Panc1 (cell line): ENCODE measurements at places on chromosomes 3 and 15.

DNA sequence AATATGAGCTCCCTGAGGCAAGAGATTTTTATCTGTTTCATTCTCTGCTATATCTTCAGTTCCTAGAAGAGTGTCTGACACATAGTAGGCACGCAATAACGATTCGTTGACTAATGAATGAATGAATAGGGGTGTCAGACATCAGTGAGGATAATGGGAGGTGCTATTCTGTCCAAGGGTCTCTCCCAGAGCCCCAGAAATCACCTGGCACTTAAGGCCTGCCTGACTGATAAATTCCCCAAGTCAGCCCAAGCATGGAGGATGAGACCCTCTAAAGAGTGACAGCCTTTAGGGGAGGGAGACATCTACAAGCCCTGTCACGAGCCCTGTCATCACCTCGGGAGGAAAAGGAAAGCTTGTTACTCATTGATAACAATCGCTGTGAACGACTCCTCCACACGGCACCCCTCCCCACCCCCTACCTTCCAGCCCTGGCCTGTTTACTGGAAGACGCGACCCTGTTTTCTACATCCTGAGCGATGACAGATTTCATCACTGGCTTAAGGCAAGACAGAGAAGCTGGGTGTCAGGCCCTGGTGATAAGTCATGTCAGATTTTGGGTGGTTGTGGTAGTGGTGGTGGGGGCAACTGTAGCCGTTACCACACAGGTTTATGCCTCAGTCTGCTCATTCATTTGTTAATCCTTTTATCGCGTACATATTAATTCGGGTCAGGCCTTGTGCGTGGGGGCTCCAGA lies 23.1 kb downstream of the BHLHE40 start:
- DNase-seq = no peak

DNA sequence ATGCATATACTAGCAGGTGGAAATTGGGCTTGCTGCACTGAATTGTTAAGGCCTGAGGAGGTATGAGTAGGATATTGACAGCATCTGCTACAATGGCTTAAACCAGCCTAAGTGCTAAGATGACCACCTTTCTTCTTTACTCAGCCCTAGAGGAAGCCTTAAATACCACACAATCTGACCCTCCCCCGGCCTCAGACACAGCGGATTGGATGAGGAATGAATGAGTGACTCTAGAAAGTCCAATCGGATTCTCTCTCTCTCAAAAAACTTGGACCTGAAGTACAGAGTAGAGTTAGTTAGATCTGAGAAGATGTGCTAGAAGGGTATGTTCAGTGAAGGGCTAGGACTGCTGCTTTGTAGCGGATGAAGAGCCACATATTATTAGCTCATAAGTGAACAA lies 39.9 kb upstream of the C3orf49 start:
- DNase-seq = no peak

DNA sequence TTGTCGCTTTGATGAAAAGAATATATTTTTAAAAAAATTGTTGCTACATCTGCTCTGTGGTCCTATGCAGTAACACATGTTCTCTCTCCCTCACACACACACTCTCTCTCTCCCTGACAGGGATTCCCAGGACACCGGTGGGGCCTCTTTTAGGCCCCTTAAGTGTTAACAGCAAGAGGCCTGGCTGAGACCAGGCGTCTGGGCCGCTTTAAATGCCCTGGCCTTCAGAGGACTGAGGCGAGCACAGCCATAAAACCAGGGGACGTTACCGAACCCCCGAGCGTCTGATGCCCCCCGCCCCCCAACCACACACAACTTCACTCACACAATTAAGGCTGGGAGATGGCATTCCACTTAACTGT lies 1.7 kb downstream of the BNC1 start:
- DNase-seq = no peak

- DNase-seq = no peak
Measured at GRCh38 chr15:99507016-99507503, 58.7 kb upstream of the MEF2A start.

GRCh38 chr3:65953301-65953812 lies 85.4 kb downstream of the MAGI1 start:
- DNase-seq = no peak

- DNase-seq = no peak
Measured at GRCh38 chr3:194148383-194148782, 12.4 kb downstream of the HES1 start.

GRCh38 chr3:98501270-98501669 lies 3.8 kb downstream of the OR5K2 start:
- DNase-seq = no peak

GRCh38 chr3:42176242-42177034 lies 85.3 kb downstream of the TRAK1 start:
- DNase-seq = no peak

GRCh38 chr3:12479919-12480427 lies 4.3 kb upstream of the TSEN2 start:
- no peak for DNase-seq

- no peak for DNase-seq
Measured at GRCh38 chr3:155581579-155581978, 163.3 kb downstream of the PLCH1 start.

- DNase-seq = no peak
Measured at GRCh38 chr15:90177012-90177411, 24.1 kb upstream of the SEMA4B start.

DNA sequence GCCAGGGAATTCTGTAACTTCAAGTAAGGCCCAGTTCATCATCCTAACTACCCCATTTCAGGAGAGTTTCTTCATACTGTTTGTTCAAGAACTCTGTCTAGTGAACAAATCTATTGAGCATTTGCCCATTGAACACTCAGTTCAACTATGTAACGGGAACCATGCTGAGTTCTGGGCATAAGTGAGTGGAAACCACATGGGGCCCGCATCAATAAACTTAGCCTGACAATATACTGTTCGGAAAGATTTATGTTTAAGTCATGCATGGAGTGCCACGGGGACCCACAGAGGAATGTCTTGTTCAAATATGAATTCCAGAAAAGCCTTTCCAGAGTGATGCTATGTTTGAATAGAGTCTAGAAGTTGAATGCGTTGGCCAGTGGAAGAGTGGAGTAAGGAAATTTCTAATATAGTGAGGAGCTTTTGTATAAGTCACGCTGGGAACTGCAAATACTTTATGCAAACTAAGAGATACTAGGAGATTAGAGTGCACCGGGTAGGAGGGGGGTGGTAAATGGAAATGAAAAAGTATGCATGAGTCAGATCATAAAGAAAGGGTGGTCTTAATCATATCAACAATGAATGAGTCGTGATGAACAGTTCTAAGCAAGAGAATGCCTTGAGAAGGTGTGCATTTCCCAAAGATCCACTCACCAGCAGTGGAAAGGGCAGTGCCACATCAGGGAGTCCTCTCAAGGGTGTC lies 279.8 kb downstream of the VPS13C start:
- DNase-seq = no peak

- no peak for DNase-seq
Measured at GRCh38 chr3:108474581-108474980, 35.8 kb downstream of the MYH15 start.

GRCh38 chr3:172654470-172654869 lies 56.4 kb downstream of the NCEH1 start:
- DNase-seq = no peak

DNA sequence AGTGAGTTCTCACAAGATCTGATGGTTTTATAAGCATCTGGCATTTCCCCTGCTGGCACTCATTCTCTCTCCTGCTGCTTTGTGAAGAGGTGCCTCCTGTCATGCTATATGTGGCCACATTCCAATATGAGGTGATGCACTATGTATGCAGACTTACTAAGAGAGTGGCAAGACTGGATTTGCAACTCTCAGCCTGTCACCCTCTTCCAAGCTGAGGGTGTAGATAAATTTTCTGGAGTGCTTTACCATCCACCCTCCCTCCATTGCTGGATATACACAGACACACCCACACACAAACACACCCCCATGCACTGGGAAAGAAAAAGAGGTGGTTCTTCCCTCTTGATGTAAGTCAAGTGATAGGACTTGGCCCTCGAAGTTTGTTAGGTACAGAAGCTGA lies 30.2 kb upstream of the CHMP2B start:
- DNase-seq = no peak

DNA sequence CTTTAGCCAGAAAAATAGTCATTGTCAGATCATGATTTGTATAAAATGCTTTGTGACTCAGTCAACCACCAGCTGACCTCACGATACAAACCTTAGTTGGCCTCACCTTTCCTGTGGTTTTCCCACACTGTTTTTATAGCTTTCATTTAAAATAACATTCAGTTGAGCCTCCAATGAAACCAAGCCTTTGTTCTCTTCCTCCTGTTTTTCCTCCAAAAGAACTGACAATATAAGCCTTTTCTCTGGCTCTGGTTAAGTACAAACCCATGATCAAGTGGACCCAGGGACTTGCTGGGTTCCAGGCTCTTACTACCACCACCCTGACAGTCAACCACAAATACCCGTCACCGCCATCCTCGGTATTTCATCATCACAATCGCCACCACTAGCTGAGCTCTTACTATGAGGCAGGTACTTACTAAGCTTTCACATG lies 81.7 kb downstream of the TAMM41 start:
- DNase-seq = no peak

GRCh38 chr3:60490992-60491391 lies 760.3 kb downstream of the FHIT start:
- DNase-seq = no peak

GRCh38 chr3:23294770-23295387 lies 91.8 kb downstream of the UBE2E2 start:
- no peak for DNase-seq

DNA sequence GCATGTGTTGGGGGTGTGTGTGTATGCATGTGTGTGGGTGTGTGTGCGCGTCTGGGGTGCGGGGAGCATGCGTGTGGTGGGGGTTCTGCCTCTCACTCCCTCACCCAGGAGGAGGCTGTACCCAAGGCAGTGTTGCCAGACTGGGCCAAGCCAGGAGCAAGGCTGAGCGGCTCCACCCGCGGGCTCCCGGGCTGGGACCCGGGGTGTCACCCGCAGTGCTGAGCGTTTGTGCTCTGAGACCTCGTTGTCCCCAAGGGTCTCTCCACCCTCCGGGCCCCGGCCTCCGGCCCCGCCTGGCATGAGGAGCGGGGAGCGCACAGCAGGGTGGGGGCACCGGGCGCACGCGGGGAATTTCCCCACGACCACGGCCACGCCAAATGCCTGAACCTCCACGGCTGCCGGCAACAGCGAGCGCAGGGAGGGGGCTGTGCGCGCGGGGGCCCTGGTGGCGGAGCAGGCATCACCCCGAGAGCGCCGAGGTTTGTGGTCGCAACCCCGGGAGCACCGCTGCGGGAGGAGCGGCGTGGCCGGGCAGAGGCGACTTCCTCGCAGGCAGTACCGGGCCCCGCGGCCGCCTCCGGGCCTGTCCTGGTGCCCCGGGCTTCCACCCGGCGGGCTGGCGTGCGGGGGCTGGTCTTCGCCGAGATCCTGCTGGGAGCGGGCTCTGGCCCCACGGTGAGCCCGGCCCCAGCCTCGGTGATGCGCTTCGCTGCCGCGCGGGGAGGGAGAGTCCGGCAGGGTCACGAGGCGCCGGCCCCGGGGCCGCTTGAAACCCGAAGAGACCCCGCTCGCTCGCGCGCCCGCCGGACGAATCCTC lies 7.4 kb upstream of the OCA2 start:
- DNase-seq = no peak

GRCh38 chr15:65083262-65083701 lies 6.7 kb downstream of the KBTBD13 start:
- DNase-seq = no peak

DNA sequence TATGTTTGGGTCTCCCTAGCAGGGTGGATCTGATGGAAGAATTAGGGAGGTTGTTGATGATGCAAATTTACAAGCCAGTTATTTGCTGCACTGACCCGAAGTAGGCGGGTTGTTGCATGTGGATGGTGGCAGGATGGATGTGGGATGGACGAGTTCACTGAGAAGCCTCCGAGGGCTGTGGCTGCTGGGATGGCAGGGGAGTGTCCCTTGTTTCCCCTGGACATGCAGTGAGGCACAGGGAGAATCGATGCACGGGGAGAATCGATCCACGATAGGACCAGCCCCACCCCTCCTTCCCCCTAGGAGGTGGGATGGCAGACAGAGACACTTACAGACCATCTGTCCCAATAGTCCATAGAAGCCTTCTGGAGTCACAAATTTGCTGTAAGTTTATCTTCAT lies 31.0 kb upstream of the KLF13 start:
- DNase-seq = no peak

DNA sequence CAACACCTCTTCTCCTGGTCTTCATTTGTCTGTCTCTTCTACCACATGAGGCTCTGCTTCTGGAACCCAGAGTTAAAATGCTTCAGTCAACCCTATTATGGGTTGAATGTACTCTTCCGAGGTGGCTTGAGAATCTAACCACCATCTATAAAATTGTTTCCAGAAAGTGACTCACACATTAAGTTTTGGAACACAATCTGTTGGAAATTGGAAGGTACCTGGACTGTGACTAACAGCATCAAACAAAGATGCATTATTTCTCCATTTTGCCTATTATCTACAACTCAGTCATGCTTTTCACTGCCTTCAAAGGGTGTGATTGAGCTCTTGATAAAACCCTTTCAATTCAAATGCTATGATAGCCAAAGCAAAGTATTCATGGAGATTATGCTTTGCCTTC lies 499.0 kb upstream of the SEMA6D start:
- DNase-seq = no peak

DNA sequence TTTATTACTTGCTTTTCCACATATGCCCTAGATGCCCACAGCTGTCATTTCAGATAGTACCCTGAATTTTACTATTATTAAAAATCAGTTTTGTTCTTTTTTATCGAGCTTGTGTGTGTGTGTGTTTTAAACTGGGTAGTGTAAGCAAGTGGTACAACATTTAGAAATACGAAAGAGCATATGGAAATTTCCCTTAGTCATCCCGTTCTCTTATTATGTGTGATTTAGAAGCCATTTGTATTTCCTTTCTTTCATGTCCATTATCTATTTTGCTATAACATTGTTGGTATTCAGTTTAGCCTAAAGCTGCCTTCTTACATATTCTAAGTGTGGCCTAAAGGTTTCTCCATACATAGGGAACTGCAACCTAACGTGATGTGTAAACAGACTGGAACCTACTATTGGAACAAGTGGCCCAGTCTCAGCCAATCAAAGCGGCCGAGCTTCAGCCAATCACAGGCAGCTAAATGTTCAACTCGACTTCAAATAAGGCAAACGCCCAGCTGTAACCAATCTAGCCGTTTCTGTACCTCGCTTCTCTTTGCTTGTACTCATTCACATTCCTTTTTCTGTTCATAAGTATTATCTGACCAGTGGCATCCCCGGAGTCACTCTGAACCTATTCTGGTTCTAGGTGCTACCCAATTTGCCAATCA lies 14.7 kb upstream of the SYN2 start:
- no peak for DNase-seq

DNA sequence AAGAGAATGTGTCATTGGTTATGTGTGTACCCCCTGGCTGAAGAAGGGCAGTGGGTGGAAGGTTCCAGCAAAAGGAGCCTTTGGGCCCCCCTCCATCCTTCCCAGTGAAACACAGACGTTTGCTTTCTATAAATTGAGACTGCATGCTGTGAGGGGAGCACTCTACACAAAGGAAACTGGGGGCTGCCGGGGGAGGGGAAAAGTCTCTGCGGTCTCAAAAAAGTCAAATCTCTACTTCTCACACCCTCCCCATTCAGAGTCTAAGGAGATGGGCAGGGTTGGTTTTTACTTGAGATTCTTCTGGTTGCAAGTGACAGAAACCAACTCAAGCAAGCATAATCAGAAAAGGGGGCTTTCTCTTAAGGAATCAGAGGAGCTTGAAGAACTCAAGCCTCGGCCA lies 50.1 kb upstream of the TLE3 start:
- DNase-seq = no peak

GRCh38 chr3:194685065-194685717 lies 492 bp upstream of the FAM43A start:
- DNase-seq = no peak
